CD4-positive, alpha-beta T cell treated with Interleukin-15 for 4 hours (primary cell): ENCODE measurements at places on chromosomes 4 and X.

- no peak for DNase-seq
Observed at GRCh38 chrX:35406386-35406785, 391.8 kb upstream of the MAGEB16 start.

- no peak for DNase-seq
Observed at GRCh38 chr4:111268769-111269414, 646.0 kb upstream of the PITX2 start.

DNA sequence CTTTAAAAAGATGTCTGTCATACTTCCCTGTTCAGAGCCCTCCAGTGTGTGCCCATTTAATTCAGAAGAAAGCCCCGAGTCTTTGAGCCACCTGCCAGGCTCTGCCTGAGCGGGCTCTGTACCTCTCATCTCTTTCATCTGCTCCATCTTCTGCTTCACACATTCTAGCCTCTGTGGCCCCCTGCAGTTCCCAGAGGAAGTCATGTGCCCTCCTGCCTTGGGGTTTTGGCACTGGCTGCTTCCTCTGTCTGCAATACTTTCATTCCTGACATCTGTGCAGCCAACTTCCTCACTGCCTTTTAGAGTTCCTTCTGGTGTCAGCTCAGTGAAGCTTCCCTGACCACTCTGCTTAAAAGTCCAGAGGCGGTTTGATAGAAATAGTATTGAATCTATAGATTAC lies 6.2 kb upstream of the STK32B start:
- DNase-seq, result no peak

GRCh38 chr4:108060164-108060563 lies 70.5 kb downstream of the HADH start:
- DNase-seq, result peak; percentile 19

DNA sequence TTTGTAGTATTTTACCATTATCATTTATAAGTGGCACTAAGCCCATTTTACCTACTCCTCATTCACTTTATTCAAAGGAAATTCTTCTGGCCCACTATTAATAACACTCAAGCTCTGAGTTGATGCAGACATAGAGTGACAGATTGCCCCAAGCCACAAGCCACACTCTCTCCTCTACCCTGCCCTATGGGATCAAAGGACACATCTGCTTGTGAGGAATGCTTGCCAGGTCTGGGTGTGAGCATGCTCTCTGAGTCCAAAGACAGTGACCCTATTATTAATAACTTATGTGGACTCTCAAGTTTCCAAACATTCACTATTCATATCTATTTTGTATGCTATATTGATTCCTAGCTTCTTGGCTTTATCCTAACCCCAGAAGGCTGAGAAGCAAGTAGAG lies 18.5 kb downstream of the ETNPPL start:
- DNase-seq, result no peak

- no peak for DNase-seq
Observed at GRCh38 chrX:63961964-63962363, 176.9 kb upstream of the ARHGEF9 start.
